ENCODE measurements at places on chromosomes 2 and 18. TPM values are rescaled to one million over a fixed set of nuclear protein-coding genes. Genes with fewer than 3 reads are reported as not detected.

- DNase-seq, result no peak
Measured at GRCh38 chr2:20351555-20352229, 1.0 kb upstream of the PUM2 start.

DNA sequence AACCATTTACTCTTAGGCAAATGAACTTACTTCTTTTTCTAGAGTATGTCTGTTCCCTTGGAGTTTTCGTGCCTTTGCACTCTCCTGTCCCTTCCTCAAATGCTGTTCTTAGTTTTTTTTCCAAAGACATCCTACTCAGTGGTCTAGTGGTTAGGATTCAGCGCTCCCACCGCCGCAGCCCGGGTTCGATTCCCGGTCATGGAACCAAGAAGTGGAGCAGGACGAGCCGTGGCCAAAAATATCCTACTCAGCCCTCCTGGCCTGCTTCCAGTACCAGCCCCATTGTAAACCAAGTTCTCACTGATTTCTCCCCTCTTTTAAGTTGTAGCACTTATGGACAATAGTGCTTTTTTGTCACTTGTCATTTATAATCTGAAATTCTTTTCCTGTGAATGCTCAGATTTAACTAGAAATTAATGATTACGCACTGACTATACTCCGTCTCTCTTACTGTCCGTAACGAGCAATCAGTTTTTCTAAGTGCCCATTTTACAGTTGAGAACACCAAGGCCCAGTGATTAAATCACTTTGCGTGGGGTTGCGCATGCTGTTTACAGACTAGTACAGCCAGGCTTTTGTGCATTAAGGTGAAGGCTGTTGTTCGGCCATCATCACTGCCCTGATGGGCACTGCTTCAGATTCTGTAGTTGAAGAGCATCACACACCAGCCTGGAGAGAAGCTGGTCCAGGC is 17.9 kb downstream of the GREB1 start:
- DNase-seq, result no peak

- no peak for DNase-seq
Measured at GRCh38 chr2:241358470-241358869, 2.4 kb downstream of the FARP2 start.

DNA sequence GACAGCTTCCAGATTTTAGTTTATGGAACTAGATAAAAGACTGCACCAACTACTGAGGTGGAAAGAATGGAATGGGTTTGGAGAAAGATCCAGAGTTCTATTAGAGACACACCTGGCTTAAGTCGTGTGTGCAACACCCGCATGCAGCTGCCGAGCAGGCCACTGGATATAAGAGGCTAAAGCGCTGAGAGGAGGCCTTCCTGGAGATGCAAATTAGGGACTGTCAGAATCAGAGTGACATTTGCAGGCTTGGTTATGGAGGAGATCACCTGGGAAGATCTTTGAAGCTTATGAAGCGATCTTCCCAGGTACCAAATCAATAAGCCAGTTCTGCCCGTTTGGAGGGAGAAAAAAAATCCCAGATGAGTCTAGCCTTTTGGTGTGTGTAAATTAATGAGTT is 30.4 kb upstream of the KLHL29 start:
- no peak for DNase-seq

GRCh38 chr2:37642907-37643729 is 28.3 kb downstream of the CDC42EP3 start:
- no peak for DNase-seq

DNA sequence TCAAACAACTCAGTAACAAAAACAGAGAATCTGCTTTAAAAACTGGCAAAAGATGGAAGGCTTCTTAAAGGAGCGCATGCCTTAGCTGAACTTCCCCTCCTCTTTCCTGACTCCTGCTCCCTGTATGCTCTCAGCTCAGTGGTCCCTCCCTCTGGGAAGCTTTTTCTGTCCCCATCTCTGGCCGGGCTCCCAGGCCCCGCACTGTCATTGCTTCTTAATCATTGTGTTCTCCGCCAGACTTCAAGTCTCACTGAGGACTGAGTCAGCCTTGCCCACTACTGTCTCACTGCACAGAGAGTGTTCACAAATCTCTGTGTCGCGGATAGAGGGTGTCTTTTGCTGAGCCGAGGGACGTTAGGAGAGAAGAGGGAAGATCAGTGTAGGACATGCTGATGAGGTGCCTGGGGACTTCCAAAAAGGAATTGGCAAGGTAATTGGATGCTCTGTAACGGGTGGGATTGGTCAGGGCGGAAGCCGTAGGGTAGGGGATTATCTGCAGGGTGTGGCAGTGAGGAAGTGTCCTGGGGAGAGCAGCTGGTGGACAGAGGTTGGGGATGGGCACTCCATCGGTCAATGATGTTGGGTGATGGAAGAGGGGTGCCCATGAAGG is 16.2 kb downstream of the TOGARAM2 start:
- DNase-seq, result no peak

GRCh38 chr2:113915082-113915819 is 25.4 kb downstream of the ACTR3 start:
- no peak for DNase-seq

DNA sequence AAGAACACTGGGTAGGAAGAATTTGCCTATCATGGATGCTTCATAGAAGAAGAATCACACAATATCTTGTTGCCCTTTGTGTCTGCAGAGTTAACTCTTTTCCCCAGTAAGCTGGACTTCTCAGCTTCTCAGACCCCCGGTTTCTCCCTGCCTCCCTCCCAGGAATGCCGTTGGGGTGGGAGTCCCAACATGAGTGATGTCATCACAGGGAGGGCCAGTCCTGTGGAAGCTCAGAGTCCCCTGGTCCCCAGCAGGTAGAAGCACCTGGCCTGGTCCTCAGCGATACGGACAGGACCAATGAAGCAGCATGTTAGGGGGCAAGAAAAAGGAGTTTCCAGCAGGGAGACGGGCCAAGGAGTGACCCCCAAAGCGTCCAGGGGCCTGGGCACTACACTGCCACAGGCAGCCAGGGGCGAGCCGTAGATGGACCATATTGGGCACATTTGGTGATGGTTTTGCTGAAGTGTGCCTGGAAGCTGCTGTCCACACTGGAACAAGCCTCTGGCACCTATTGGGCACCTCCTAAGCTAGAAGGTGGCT is 235.9 kb upstream of the SMAD2 start:
- no peak for DNase-seq

The RIT2 gene
- polyA plus RNA-seq, result 0.65 TPM

DNA sequence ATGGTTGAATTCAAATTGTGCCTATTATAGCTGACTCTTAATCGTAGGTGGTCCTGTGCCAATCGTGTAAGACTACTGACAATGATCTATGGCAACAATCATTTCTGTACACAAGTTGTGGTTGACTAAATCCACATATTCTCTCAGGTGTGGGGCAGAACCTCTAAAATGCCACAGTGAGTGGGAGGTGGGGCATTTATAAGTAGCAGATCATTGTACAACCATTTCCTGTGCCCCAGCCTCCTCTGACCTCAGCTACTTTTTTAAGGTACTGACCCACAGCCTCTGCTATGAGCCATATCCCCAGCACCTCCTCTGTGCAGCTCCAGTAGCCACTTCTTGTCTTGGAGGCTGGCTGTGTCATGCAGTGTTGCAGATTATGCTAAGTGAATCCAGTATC is 48.6 kb upstream of the RAPH1 start:
- no peak for DNase-seq

The HAAO gene
- 31.5 TPM for polyA plus RNA-seq

The NAPG gene
- polyA plus RNA-seq, result 20.8 TPM

The SERPINB3 gene
- polyA plus RNA-seq, result not detected

DNA sequence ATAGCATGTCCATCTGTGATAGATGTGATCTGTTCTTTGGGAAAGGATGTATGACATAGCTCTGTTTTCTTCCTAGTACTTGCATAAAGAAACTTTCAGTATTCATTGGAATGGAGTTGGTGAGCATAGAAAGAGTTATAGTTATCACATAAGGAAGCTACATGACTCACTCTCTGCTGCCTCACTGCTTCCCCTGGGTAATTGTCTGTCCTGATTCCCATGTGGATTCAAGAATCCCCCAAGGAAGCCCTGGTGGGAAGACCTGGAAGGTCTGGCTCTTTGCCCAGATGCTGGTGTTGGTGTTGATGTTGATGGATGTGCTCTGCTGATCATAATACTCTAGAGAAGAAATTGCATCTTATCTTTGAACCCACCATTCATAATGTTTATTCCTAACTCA is 60.6 kb downstream of the PTPN4 start:
- no peak for DNase-seq

DNA sequence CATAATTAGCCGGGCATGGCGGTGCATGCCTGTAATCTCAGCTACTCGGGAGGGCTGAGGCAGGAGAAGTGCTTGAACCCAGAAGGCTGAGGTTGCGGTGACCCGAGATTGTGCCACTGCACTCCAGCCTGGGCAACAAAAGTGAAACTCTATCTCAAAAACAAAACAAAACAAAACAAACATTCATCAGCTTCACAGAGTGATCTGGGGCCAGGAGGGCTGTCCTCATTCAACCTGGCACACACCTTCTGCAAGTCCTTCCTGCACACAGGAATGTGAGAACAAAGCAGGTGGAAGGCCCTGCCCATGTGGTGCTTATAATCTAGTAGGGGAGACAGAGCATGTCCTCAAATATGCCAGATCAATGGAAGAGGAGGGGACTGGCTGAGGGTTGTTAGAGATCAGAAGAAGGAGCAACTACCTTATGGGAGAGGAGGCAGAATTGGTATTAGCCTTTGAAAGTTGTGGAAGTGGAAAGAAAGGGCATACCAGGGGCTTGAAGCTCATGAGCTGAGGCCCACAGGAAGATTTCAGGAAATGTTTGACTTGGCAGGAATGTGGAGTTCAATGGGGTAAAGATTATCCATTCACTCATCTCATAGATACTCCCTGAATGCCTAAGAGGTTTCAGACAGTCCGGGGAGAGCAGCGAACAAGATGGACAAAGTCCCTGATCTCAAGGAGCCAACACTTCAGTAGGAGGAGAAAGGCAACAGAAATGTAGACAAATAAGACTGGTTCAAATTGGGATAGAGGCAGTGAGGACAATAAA is 155.3 kb upstream of the SIX3 start:
- DNase-seq, result no peak

The CD302 gene
- polyA plus RNA-seq, result 58.2 TPM

DNA sequence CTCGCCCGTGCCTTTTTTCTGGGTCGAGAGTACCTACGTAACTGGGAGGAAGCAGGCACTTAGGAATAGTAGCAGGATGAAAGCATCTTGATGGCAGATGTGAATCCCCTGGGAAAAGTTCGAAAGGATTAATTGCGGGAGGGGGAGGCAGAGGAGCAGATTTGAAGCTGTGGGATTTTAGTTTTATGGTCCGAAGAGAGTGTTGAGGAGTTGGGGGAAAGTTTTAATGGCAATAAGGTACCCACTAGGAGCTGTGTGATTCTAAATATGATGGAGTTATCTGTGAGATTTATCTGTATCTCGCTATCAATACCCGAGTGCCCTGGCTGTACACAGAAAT is 1.1 kb downstream of the AGFG1 start:
- DNase-seq, result no peak

The TMEM169 gene
- polyA plus RNA-seq, result 0.65 TPM

The TNFRSF11A gene
- 1.6 TPM for polyA plus RNA-seq

DNA sequence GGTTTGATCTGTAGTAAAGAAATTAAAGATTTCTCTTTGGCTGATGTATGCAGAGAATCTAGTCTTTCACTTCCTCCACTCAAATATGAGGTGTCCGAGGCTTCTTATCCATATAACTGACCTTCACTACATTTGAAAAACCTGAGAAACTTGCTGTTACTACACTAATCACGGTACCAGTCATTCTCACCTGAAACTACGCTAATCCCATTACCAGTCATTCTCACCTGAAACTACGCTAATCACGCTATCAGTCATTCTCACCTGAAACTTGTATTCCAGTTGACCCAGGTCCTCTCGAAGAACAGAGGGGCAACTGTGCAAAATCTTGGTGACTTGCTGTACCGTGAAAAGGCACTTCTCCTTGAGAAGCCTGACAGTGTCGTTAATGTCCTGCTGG is 5.1 kb downstream of the MTERF4 start:
- no peak for DNase-seq

GRCh38 chr18:50177294-50177992 is 17.5 kb downstream of the MYO5B start:
- DNase-seq, result no peak
